ENCODE measurements at places on chromosomes 6 and 20.
A peak's percentile ranks its signal among the peaks of the same experiment; 100 is the strongest.

DNA sequence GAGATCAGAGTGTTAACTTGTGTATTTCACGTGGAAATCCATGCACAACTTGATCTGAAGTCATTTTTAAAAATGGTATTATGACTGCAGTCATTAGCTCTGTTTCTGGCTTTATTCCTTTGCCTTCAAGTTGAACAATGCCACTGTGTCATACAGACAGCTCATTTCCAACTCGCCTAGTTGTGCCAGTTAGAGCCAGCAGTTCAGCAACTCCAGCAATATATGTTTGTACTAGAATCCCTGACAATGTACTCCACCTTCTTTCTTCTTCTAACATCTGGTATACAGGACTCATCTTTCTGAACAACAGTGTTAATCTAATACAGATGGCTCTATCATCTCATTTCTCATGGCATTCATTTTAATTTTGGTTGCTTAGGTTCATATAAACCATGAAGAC, 418.3 kb upstream of the POU3F2 start:
- DNase-seq, result no peak

DNA sequence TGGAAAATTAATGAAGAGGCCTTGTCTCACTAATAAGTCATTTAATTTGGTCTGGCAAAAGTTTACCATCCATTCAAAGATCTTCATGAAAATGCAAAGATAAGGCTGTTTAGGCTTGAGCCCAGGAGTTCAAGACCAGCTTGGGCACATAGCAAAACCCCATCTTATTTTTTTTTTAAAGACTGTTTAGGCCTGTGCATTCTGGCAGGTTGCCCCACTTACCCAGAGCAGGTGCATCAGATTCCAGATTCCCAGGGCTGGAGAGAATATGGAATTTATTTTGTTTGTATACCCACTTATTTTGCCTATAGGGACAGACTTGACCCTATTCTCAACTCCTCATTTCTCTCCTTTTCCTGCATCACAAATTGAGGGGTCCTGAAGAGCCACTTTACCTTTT, 5.7 kb downstream of the FOXO3 start:
- DNase-seq, result no peak

DNA sequence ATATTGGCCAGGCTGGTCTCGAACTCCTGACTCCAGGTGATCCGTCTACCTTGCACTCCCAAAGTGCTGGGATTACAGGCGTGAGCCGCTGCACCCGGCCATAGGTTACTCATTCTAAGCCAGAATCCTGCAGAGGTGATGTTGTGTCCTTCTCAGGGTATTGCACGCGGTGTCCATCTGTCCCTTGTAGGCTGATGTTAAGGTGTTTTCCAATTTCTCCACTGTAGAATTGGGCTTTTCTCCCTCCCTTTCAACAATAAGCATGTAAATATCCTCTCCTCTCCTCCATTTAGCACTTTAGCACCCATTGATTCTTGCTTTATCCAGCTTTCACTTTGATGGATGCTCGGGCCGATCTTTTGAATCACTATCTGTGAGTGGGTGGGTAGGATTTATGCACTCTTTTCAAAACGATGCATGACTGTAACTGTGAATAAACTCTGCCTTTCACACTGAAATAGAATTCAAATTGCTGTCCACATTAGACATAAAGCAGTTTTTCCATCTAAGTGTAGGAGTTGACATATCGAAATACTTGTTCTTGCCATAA, 52.6 kb downstream of the ZBTB2 start:
- DNase-seq, result no peak

GRCh38 chr6:89066940-89067646, 13.5 kb upstream of the PNRC1 start:
- no peak for DNase-seq

DNA sequence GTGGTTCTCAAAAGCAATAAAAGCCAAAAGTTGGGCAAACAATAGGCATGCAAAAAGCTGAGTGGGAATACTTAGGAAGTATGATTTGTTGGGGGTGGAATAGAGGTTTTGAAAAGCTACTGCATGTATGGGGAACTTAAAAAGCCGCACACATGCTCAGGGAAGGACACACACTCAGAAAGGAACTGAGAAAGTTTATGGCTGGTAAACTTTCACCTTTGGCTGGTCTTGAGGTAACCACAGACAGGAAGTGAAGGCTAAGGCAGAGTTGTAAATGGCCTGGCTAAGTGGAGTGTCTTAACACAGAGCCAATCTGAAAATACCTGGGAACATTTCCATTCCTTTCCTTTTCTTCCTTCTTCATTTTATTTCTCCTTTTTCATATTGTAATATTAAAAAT, 134.5 kb upstream of the EXOC2 start:
- DNase-seq, result no peak

- peak; percentile 30 for DNase-seq
Measured at GRCh38 chr20:20824924-20825584, 112.6 kb upstream of the RALGAPA2 start.

- no peak for DNase-seq
Measured at GRCh38 chr6:148835920-148836441, 89.2 kb downstream of the UST start.

GRCh38 chr6:37017606-37018197, 12.2 kb downstream of the FGD2 start:
- DNase-seq, result peak; percentile 73

GRCh38 chr6:108666656-108667260, 106.0 kb downstream of the FOXO3 start:
- DNase-seq, result no peak

DNA sequence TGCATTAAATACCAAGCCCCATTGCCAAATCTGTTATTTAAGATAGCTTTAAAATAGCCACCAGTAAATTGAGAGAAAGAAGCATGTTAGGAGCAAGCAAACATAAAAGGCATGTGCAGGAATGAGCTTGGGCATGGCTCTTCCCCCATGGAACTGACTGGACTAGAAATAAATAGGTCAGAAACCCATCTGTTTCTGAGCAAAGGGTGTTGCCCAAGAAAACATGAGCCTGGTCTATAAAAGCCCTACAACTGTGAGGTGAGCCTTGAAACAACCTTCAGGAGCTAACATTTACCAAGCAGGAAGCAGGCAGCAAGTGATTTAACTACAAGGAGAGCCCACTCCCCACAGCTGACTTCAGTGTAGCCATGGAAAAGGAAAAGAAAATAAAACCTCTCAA, 126.3 kb downstream of the C6orf118 start:
- no peak for DNase-seq

DNA sequence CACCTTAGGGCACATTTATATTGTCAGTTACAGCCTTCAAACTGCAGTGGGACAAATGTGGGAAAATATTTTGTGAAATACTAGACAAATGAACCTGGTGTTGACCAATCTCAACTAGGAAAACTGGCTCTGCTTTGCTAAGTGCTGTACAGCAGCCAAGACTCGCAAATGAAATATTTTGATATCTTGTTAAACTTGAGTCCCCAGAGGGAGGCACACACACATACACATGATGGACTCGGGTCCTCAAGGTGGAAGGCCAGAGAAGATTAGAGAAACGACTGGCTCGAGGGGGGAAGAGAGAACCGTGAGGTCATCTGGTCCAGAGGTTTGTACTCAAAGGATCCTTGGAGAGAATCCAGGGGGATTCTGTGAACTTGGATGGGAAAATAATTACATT, 67.3 kb upstream of the JAG1 start:
- no peak for DNase-seq
